ENCODE measurements at places on chromosomes 6 and 20.

- DNase-seq = no peak
Observed at GRCh38 chr6:107187630-107188029, 72.3 kb upstream of the BEND3 start.

DNA sequence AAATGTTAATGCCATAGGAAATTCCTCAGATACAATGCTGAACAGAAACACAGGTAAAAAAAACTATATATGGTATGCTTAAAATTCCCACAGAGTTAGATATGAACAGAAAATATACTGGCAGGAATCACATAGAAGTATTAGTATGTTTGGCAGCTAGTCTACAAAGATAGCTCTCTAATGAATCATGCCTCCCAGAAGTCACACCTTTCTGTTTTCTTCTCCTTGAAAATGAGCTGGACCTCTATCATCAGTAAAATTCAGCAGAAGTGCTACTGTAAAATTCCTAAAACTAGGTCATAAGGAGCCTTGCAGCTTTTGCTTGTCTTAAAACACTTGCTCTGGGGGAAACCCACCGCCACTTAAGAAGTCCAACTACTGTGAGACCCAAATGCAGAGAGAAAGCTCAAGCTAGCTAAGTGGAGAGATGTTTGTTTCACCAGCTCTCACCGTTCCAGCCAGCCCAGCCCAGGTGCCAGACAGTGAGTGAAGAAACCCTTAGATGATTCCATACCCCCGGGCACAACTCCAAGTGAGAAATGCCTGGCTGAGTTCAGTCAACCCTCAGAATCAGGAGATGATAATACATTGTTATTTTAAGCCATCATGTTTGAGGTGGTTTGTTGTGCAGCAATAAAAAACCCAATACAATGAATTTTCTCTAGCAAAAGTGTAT is 43.0 kb downstream of the TSPYL4 start:
- DNase-seq = peak; percentile 69

GRCh38 chr20:10682939-10683338 is 9.1 kb upstream of the JAG1 start:
- DNase-seq = no peak

DNA sequence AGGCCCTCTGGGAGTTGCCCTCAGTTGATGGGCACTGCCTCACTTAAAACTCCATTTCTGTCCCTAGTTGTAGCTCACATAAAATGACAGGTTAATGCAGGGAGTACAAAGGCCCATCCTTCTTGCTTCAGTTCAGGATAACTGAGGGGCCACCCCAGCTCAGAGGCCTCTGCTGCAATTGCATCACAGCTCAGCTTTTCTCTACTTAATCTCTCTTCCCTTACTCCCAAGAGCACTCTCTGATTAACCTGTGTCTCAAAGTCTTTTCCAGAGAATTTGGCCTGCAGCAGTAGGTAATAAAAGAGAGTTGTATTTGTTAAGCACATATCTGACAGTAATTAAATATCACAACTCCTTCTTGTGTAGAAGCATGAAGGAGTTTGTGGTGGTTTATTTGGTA is 40.9 kb upstream of the FLRT3 start:
- DNase-seq = no peak

GRCh38 chr6:1499777-1500176 is 109.9 kb upstream of the FOXC1 start:
- no peak for DNase-seq

DNA sequence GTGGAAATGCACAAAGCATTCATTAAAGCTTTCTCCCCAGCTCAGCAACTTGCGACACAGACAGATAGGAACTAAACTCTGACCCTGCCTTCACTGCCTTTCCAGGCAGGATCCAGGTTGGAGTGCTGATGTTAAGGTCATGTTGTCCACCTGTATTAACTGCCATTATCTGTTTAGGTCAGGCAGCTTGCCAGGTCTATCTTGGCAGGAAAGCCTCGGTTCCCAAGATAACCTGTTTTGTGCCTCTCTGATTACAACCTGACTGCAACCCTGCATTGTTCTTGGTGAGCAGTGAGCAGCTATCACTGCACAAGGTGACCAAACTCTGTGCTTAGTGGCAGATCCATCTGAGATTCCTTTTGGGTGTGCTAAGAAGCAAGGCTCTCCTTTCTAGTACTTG is 23.2 kb upstream of the ELOVL2 start:
- no peak for DNase-seq

- DNase-seq = no peak
Observed at GRCh38 chr20:37303637-37304036, 14.2 kb downstream of the MANBAL start.

Data from AG10803 (cell line).